ENCODE measurements at places on chromosomes 1 and 21. TPM values are rescaled to one million over a fixed set of nuclear protein-coding genes. Genes with fewer than 3 reads are reported as not detected.

Gene TMEM53
- total RNA-seq: 8.5 TPM

Gene KCNE1
- total RNA-seq: 0.46 TPM

Gene MYBPH
- not detected for total RNA-seq

Gene CD1D
- total RNA-seq: 0.23 TPM

Gene HTR6
- total RNA-seq: 0.92 TPM

Gene SYNJ1
- 33.4 TPM for total RNA-seq

Gene UQCRHL
- 2.8 TPM for total RNA-seq

Gene GPR52
- total RNA-seq: 5.8 TPM

Gene OR6K3
- not detected for total RNA-seq

Gene SFN
- not detected for total RNA-seq

Gene SLC35F3
- total RNA-seq: 7.8 TPM

Gene ORC1
- 2.1 TPM for total RNA-seq

Gene CD53
- 17.1 TPM for total RNA-seq

Gene KRTAP6-3
- total RNA-seq: not detected

Gene KCNC4
- total RNA-seq: 17.5 TPM

Gene GMEB1
- 9.9 TPM for total RNA-seq

Gene CACNA1E
- 70.8 TPM for total RNA-seq

Gene LAPTM5
- total RNA-seq: 10.1 TPM

Gene RAB42
- total RNA-seq: 3.0 TPM

Gene TNNT2
- total RNA-seq: not detected

Gene DFFA
- total RNA-seq: 31.8 TPM

Gene LCE6A
- total RNA-seq: not detected

Gene SLC2A5
- 2.8 TPM for total RNA-seq

Gene C4BPA
- not detected for total RNA-seq

Gene LCE3D
- not detected for total RNA-seq

Gene TLR5
- total RNA-seq: 1.8 TPM

Gene CELA2B
- not detected for total RNA-seq

Gene FMO3
- total RNA-seq: 1.2 TPM

Gene SUSD4
- 50.1 TPM for total RNA-seq

Gene FAM163A
- total RNA-seq: 1.6 TPM

Gene MROH7
- 2.5 TPM for total RNA-seq

Data from diencephalon (tissue), 1 donor.